EL (cell line): ENCODE measurements at places on chromosomes 3 and 15.

DNA sequence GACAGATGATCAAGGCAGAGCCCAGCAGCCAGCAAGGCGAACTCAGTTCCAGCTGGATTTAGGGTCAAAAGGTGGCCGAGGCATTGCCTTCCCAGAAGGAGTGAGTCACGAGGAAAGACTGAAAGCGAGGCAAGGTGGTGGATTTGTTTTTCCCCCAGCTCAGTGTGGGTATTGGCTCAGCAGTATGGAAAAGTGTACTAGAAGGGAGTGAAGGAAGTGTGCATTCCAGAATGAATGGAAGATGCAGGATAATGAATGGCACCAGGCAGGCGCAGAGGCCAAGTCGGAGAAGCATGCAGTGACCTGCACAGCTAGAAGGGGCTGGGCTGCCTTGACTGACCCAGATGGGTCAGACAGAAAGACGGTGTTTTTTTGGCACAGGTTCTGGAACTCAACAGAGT is 46.3 kb downstream of the FOXP1 start:
- peak; percentile 97 for DNase-seq

GRCh38 chr15:98888820-98889479 is 118.6 kb downstream of the PGPEP1L start:
- DNase-seq, result peak; percentile 67

- DNase-seq, result peak; percentile 50
Observed at GRCh38 chr3:16309558-16309957, 44.5 kb downstream of the OXNAD1 start.

GRCh38 chr3:52509753-52510328 is 14.7 kb downstream of the STAB1 start:
- DNase-seq, result no peak

DNA sequence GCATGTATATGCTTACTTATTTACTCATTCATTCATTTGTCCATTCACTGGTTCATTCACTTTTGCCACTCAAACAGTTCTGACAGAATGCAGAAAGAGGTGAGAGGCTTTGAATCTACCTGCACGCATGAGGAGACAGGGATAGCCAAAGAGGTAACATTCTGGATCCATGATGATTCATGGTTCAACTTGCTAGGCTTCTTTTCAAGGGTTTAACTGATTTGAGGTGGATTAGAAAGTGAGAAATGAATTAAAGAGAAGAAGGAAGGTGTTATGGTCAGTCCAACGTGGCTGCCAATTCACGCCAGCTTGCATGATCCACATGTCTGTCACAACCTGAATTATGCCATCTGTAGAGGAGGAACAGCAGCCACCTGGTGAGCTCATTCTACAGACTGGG is 260.6 kb downstream of the ARRDC4 start:
- no peak for DNase-seq

DNA sequence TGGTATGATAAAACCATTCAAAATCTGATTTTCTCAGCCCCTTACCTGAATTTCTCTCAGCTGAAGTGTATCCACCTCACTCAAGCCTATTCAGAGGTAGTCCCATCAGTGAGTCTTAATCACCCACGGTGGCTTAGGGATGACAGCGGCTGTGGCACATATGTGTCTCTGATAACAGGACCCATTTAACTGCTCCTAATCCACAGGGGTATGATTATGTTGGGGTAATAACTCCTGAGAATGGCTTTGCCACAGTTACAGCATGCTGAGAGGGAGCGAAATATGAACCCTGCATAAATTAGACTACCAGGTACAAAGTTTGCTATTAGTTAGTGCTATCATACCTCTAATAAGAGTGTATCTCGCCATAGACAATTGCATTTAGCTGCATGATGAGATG is 10.6 kb downstream of the CLRN1 start:
- no peak for DNase-seq
